ENCODE measurements at places on chromosomes 4 and X.

DNA sequence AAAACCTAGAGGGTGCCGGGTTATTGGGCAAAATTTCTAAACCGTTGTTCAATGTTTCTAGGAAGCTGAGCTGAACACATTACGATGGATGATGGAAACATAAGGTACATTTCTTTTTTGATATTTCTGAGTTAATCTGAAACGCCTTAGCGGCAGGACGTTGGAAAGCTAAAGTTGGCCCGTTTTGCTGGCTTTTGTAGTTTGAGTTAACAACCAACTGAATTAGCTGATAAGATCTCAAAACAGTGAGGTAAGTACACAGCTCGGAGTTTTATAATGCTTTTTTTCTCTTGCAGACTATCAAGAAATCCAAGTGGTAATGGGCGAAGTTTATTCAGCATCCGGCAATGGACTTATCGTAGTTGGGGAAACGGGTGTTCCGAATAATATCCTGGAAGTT, 73.5 kb downstream of the PRSS12 start:
- DNase-seq = no peak

DNA sequence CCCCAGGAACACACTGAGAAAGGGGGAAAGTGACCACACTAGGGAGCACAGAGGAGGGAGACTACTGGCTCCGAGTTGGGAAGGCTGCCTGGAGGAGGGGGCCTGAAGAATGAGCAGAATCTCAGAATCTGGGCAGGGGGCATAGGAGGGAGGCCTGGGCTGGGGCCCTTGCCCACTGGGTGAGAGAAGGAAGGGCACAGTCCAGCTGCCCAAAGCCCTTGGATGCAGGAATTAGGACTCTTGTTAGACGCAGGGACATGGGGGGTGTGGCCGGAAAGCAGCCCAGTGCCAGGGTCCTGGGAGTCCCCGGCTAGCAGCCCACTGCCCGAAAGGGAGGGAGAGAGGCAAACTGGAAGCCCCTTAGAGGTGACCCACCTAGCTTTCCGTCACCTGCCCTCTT, 1.9 kb upstream of the DUSP9 start:
- DNase-seq = no peak

- DNase-seq = no peak
These were observed 55.6 kb downstream of the JADE1 start for GRCh38 chr4:128865132-128865531.

GRCh38 chr4:81826335-81826734, 354.6 kb upstream of the RASGEF1B start:
- DNase-seq = no peak
